Forelimb muscle (tissue), 1 donor: ENCODE measurements at places on chromosomes 4 and X. TPM values are rescaled to one million over a fixed set of nuclear protein-coding genes. Genes with fewer than 3 reads are reported as not detected.

The PRRG1 gene
- 13.1 TPM for polyA plus RNA-seq

The SPON2 gene
- 55.6 TPM for polyA plus RNA-seq

The MAGEA6 gene
- polyA plus RNA-seq = not detected

The TLL1 gene
- 1.3 TPM for polyA plus RNA-seq

The DNAJB14 gene
- 18.8 TPM for polyA plus RNA-seq

The ATP10D gene
- 8.1 TPM for polyA plus RNA-seq

The EXOC1L gene
- not detected for polyA plus RNA-seq

The FGF13 gene
- polyA plus RNA-seq = 81.2 TPM

The TCEAL7 gene
- polyA plus RNA-seq = 447 TPM
